ENCODE measurements at places on chromosomes 13 and 19.

- no peak for DNase-seq
These were observed 14.3 kb downstream of the PEPD start for GRCh38 chr19:33507021-33507956.

GRCh38 chr13:76474966-76475365, 411.2 kb downstream of the KCTD12 start:
- no peak for DNase-seq

- no peak for DNase-seq
These were observed 40.2 kb downstream of the STK24 start for GRCh38 chr13:98536729-98537128.

DNA sequence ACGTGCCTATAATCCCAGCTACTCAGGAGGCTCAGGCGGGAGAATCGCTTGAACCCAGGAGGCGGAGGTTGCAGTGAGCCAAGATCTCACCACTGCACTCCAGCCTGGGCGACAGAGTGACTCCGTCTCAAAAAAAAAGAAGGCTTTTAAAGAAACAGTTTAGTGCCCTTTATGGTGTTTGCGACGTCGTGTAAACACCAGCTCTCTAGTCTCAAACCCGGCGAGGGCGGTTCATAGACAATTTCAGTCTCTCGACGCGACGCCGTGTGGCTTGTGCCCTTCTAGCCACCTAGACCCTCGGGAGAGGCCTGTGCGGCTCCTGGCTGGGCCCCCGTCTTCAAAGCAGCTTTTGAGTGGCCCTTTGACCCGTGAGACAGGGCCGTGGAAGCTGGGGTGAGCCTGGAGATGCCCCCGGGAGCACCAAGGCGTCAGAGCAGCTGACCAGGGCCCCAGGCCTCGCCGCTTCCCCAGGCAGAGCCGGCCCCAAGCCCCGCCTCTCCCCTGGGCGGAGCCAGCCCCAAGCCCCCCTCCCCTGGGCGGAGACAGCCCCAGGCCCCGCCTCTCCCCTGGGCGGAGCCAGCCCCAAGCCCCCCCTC, 5.0 kb upstream of the MADCAM1 start:
- no peak for DNase-seq

GRCh38 chr19:57436417-57436816, 1.3 kb downstream of the ZNF749 start:
- DNase-seq: no peak

DNA sequence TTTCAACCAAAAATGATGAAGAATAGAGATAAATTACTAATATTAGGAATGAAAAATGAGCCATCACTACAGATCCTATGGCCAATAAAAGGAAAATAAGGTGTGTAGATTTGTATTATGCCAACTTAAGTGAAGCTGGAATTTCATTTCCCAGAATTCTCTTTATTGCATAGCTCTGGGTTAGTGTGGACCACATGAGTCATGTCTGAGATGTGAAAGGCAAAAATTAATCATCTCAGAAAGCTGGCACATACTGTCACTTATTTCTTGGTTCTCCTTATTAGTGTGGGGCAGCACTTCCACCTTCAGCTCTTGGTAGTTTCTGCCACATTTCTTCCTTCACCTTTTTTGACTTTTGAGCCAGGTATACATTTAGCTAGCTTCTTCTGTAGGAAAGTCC, 82.6 kb downstream of the KATNAL1 start:
- DNase-seq: no peak

DNA sequence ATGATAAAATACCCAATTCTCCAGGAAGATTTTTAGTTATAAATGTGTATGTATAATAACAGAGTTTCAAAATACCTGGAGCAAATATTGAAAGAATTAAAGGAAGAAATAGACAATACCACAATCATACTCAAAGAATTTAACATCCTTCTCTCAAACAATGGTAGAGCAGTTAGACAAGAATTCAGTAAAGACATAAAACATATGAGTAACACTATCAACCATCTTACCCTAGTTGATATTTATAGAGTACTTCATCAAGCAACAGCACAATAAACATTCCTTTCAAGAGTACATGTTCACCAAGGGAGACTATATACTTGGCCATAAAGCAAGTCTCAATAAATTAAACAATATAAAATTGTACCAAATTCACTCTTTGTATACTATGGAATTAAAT, 108.4 kb downstream of the DLEU7 start:
- no peak for DNase-seq

DNA sequence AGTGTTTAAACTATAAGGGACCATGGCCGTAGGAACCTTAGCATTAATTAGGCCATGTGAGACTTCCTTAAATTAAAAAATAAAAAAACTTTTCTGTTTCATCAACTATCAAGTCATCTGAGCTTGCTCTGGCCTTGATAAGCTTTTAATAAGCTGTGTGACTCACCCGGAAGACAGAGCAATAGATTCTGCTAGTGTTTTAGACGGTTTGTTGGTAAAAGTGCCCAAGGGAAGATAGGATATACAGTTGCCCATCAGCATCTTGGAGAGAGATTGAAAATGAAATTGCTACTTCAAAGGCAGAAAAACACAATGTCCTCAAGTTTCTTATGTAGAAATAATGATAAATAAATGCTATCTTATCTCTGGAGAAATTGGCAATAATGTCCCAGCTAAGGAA, 31.2 kb upstream of the RCBTB2 start:
- no peak for DNase-seq

GRCh38 chr19:31254611-31255010, 94.6 kb downstream of the TSHZ3 start:
- DNase-seq: no peak

DNA sequence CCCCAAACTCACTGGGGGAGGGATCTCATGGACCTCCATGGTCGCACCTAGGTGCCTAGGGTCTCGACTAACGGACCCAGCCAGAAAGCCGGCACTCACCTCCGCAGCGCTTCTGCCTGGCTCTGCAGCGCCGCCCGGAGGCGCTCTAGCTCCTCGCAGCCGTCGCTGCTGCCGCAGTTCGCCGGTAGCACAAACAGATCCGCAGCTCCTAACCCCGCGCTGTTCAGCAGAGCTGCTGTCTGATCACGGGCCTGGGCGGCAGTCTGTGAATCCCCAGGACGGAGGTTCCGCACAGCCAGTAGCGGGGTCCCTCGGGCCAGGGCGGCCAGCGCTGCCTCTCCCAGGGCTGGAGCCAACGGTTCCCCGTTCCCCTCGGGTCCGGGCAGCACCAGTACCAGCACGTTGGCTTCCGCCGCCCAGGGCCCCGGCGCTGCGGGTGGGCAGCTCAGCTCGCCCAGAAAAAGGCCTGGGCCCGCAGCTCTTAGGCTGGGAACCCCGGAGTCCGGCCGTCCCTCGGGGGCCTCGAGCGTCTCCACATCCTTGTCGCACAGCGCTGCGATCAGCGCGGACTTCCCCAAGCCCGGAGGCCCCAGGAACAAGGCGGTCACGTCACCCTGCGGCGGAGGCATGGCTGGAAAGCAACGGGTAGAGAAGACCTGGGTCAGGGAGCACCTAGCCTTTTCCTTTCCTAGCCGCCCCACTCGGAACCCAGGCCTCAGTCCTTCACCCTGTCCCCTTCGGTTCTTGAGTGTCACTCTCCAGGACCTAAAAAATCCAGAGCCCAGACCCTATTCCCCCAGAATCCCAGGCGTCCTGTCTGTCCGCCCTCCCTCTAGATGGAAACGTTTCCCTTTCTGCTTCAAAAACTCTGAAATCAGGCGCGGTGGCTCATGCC, 977 bp downstream of the IRGQ start:
- peak; percentile 56 for DNase-seq

GRCh38 chr19:55181740-55182139, 1.7 kb upstream of the SYT5 start:
- no peak for DNase-seq

- no peak for DNase-seq
These were observed 40.8 kb upstream of the F7 start for GRCh38 chr13:113064534-113065405.
